Calu3 (cell line): ENCODE measurements at places on chromosomes 7 and 10. TPM values are rescaled to one million over a fixed set of nuclear protein-coding genes. Genes with fewer than 3 reads are reported as not detected.

Gene PTPRN2
- 1.9 and 2.0 TPM in 2 replicates for total RNA-seq

Gene NME8
- total RNA-seq: not detected in 2 replicates

Gene AIMP2
- total RNA-seq: 74.2 and 85.9 TPM in 2 replicates

Gene TMEM225B
- not detected in 2 replicates for total RNA-seq

Gene PRLHR
- total RNA-seq: not detected in 2 replicates

Gene SPACDR
- 4.5 and 9.1 TPM in 2 replicates for total RNA-seq

Gene AOAH
- not detected in 2 replicates for total RNA-seq

Gene MEOX2
- total RNA-seq: 8.7 and 12.6 TPM in 2 replicates

Gene KAZALD1
- total RNA-seq: 1.7 and 1.8 TPM in 2 replicates

Gene C10orf67
- total RNA-seq: 0.44 and 0.45 TPM in 2 replicates

Gene AKR1C4
- 0.40 and 0.76 TPM in 2 replicates for total RNA-seq

Gene RBP3
- total RNA-seq: not detected in 2 replicates

Gene TNS3
- 102 and 135 TPM in 2 replicates for total RNA-seq

Gene CNNM1
- total RNA-seq: 5.8 and 6.3 TPM in 2 replicates

Gene TRIM74
- 0.33 TPM in 1 of 2 replicates, not detected in the other for total RNA-seq

Gene CHAT
- not detected in 2 replicates for total RNA-seq

Gene PON1
- total RNA-seq: 0.71 TPM in 1 of 2 replicates, not detected in the other

Gene IDI2
- total RNA-seq: not detected in 2 replicates

Gene HMX2
- total RNA-seq: not detected in 2 replicates

Gene HDAC9
- 152 and 159 TPM in 2 replicates for total RNA-seq

Gene ADAM12
- total RNA-seq: not detected in 2 replicates

Gene IFIT2
- total RNA-seq: 40.8 and 139 TPM in 2 replicates

Gene HSPA12A
- total RNA-seq: 2.4 and 3.2 TPM in 2 replicates

Gene BCL7B
- total RNA-seq: 37.8 and 44.6 TPM in 2 replicates

Gene IKZF1
- 0.24 and 0.28 TPM in 2 replicates for total RNA-seq
